ENCODE measurements at places on chromosomes 5 and 9.

GRCh38 chr9:128043467-128043868 is 23.7 kb downstream of the NAIF1 start:
- no peak for DNase-seq

GRCh38 chr5:150175536-150175935 is 9.0 kb downstream of the CDX1 start:
- no peak for DNase-seq

DNA sequence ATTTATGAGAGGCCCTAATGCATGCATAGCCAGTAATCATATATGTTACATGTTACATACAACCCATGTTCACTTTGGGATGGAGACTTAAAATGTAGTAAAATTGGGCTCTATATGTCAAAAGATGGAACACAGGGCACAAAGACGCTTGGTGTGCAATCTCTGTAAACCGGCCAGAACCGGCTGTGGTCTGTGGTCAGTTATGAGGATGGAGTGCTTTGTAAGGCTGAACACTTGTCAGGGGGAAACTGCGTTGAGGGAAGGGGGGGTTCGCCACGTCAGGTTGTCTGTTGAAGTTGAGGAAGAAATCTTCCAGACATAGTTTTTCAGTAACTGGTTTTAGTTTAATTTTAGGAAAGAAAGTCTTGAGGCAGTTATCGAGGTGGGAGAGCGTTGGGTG is 2.7 kb upstream of the CKMT2 start:
- DNase-seq, result no peak

DNA sequence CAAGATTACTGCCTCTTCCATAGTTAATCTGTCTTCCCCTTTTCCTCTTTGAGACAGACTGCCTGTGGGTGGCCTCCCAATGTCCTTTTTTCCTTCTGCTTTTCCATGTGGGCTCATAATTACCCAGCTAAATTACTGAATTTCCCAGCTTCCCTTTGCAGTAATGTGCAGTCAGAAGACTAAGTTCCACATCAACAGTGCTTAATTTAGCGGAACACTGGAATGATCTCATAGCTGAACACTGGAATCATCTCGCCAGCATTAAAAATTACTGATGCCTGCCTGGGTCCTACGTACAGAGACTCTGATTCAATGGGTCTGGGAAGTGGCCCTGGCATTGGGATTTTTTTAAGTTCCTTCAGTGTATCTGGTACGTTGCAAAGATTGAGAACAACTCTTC is 84.3 kb downstream of the DNAH5 start:
- no peak for DNase-seq

GRCh38 chr5:24272741-24273140 is 372.0 kb downstream of the CDH10 start:
- DNase-seq, result no peak

- no peak for DNase-seq
Measured at GRCh38 chr9:112283582-112284253, 49.7 kb downstream of the PTBP3 start.

DNA sequence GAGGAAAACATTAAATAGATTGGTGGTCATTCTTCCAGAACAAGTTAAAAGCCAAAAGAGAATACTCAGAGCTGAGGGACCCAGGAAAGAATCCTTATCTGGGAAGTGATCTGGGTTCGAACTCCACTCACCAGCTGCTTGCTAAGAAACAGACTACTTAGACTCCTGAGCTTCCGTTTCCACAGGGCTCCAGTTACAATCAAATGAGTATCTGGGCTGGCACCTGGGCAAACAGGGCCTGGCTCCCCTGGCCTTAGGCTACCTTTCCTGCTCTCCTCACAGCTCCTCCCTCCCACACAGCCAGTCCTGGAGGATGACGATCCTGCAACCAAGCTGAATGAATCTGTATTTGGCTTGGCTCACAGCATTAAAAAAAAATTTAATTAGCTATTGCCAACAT is 2.5 kb downstream of the MAPK9 start:
- DNase-seq, result peak; percentile 56

GRCh38 chr5:73692166-73692640 is 66.2 kb downstream of the ARHGEF28 start:
- DNase-seq, result no peak

DNA sequence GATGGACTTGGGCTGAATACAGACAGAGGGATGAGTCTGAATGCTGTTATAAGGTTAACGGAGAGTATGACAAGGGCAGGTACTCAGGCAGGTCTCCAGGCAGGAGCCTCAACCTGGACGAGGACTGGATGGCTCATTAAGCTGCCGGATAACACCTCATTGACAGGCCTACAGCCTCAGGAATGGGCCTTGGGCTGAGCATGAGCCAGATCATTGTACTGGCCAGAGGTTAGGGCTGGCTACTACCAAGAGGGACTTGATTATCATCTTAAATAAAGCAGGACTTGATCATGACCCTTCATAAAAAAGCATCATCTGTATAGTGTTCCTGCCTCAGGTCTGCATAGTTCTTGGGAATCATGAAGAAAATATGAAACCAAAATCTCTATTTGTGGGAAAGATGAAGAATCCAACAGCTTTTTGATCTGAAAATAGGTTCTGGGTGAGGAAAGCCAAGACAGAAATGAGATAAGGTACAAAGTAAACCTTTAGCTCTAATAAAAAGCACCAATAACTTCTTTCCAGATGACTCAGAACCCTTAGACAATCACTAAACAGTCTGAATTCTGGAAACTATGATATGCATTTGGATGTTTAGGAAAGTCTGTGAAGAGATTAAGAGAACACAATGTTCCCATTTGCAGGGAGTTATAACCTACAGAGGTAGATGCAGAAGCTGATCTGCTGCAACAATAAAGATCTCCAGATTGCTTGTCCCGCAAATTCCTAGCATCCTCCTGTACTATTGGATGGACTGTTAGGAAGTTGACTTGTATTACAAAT is 343.1 kb downstream of the CTNND2 start:
- DNase-seq, result peak; percentile 17

DNA sequence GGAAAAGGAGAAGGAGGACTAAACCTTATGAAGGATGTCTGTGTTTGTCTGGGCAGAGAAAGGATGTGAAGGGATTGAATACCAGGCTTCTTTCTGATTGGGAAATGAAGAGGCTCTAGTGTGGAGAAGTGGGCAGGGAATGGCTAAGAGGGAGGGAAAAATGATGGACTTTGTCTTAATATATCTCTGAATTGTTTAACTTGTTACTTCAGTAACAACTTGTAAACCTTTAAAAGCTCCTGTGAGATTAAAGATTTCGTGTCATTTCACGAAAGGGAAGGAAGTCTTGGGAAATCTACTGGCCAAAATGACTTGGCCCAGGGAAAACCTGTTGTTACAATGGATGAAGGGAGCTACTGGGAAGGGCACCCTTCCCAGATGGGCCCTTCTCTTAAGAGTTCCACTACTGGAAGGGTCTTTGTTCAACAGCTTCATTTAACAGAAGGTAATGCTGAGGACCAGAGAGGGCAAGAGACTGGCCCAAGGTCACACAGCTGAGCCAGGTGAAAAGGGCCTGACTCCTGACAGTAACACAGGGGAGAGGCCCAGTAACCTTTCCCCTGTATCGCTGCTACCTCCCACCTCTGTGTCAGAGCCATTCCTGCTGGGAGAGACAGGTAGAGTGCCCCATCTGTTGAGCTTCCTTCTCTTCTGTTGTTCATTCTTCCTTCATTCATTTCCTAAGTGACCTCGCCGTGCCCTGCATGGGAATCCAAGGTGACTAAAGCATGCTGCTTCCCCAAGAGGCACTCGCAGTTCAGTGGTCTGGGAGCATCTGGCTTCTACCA is 5.1 kb upstream of the TCOF1 start:
- DNase-seq, result no peak

GRCh38 chr9:36416890-36417289 is 16.8 kb upstream of the RNF38 start:
- DNase-seq, result peak; percentile 73

- DNase-seq, result no peak
Measured at GRCh38 chr5:56574778-56575177, 240.6 kb upstream of the MAP3K1 start.

- DNase-seq, result no peak
Measured at GRCh38 chr9:75228893-75229292, 140.6 kb downstream of the OSTF1 start.

GRCh38 chr9:4748612-4749011 is 7.6 kb upstream of the AK3 start:
- DNase-seq, result no peak

- DNase-seq, result no peak
Measured at GRCh38 chr5:22329683-22330082, 523.5 kb downstream of the CDH12 start.

GRCh38 chr5:170247363-170247762 is 14.6 kb downstream of the C5orf58 start:
- DNase-seq, result no peak

GRCh38 chr9:18989097-18989496 is 43.9 kb downstream of the SAXO1 start:
- DNase-seq, result no peak

DNA sequence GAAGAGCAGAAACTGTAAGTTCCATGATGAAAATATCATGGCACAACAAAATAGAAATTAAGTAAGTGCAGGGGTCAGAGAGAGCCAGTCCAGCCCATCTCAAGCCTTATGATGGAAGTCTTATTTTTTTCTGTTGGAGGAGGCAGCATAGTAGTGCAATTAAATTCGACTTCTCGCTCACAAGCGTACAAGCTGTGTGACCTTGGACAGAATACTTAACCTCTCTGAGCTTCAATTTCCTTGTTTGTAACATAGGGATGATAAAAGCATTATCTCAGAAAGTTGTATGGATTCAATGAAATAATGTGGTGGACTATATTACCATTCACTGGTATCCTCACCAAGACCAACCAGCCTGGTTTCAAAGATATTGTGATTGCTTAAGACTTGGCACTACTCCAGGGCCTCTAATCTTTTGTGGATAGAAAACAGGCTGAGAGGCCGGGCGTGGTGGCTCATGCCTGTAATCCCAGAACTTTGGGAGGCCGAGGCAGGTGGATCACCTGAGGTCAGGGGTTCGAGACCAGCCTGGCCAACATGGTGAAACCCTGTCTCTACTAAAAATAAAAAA is 26.8 kb upstream of the MVB12B start:
- DNase-seq, result no peak

- no peak for DNase-seq
Measured at GRCh38 chr5:5705010-5705409, 282.5 kb downstream of the ICE1 start.

- no peak for DNase-seq
Measured at GRCh38 chr5:53917095-53917494, 356.7 kb downstream of the NDUFS4 start.

- DNase-seq, result no peak
Measured at GRCh38 chr9:131543141-131543540, 2.2 kb upstream of the PRRT1B start.

DNA sequence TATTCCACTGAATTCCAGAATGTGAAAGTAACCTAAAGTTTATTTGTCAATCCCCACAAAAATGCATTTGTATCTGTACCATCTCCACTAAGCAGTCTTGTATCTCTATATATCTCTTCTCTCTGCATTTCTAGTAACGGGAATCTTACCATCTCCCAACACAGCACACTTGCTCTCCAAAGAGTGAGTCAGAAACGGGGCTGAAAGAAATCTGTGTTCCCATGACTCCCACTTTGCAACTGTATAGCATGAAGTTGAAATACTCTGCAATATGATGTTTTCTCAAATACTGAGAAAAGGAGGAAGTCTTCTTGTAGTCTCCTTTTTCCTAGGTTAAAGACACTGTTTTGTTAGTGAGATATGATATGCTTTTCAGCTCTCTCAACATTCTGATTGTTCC is 848.8 kb upstream of the ACO1 start:
- DNase-seq, result no peak

DNA sequence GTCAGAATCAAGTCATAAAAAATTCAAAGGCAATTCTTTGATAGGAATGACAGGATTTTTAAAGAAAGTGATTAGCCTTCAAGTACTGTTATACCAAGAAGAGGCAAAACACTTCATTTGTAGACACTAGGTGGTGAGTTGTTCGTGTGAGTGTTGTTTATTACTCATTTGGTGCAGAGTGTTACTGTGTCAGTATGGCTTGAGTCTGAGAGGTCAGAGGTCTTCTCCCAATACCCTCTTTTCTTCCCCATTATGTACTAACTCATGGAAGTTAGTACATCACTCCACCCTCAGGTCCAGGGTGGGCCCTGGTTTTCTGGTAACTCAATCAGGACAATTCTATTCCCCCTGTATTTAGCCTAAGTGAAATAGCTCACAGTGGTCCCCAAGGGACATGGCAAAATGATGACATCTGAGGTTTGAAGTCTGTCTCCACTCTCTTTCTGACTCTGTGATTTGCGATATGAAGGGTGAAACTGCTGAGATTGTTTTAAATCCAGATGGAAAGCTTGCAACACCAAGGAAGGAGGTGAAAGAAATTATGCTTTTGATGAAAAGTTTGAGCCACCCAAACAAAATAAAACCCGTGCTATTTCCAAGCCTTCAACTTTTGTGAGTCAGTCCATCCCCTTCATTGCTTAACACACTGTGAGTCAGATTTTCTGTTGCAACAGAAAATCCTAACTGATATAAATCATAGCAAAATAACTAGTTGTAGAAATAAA is 56.8 kb downstream of the NUDT12 start:
- DNase-seq, result no peak

GRCh38 chr5:77947041-77947428 is 170.9 kb upstream of the TBCA start:
- DNase-seq, result no peak

GRCh38 chr5:6146271-6146670 is 232.1 kb downstream of the MED10 start:
- DNase-seq, result no peak

- no peak for DNase-seq
Measured at GRCh38 chr9:3386753-3387152, 139.0 kb downstream of the RFX3 start.

All from prostate gland (tissue), 2 donors.